ENCODE measurements at places on chromosomes 16 and 17.
A peak's percentile ranks its signal among the peaks of the same experiment; 100 is the strongest.

DNA sequence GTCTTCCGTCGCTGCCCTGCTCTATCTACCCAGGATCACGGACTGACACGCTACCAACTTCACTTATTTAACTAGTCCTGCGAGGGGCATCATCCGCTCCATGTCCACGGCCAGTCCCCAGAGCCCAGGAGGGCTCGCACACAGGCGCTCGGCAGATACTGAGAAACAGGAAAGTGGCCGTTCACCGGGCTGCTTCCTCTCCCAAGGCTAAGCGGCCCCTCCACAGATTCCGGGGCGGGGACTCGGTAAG lies 388 bp downstream of the OXLD1 start:
- no peak for DNase-seq

GRCh38 chr16:46713634-46714033 lies 24.2 kb downstream of the ORC6 start:
- DNase-seq: no peak

DNA sequence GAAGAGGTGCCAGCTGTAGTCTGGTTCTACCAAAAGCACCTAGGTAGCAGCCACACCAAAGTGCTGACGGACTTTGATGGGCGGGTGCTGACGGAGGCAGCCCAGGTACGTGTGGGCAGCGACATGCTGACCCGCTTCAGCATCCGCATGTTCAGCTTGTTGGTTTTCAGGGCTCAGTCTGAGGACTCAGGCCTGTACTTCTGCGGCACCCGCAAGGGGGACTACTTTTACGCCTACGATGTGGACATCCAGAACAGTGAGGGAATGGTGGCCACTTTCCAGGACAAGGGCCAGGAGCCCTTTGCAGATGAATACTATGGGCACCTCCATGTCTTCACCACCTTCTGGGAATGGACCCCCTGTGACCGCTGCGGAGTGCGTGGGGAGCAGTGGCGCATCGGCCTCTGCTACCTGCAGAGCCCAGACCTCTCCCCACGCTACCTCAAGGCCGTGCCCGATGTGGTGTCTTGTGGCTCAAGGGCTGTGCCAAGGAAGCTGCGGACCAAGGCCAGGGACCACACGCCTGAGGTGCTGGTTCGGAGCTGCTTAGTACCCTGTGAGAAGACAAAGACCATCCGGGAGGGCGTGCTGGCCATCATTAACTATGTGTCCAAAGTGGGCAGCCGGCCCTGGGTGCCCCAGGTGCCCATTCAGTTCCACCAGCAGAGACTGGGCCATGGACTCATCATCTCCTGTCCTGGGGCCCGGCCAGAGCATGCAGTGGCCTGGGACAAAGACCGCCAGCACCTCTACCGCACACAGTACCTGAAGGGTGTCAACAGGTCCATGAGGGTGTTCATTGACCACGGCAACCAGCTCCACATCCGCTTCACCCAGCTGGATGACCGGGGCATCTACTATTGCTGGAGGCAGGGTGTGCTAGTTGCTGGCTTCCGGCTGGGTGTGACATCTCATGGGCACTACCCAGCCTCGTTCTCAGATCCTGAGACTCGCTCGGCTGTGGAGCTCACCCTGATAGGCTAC lies 5.0 kb upstream of the EFTUD2 start:
- DNase-seq: no peak

- no peak for DNase-seq
These were observed 17.0 kb downstream of the BEAN1 start for GRCh38 chr16:66444049-66444481.

DNA sequence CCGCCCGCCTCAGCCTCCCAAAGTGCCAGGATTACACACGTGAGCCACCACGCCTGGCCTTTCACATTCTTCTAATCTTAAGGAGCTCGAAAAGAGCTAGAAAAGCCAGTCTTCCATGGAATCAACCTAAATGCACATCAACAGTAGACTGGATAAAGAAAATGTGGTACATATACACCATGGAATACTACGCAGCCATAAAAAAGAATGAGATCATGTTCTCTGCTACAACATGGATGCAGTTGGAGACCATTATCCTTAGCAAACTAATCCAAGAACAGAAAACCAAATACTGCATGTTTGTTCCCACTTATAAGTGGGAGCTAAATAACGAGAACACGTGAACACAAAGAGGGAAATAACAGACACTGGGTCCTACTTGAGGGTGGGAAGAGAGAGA lies 3.1 kb downstream of the CTC1 start:
- no peak for DNase-seq

GRCh38 chr16:51418258-51418657 lies 267.2 kb upstream of the SALL1 start:
- no peak for DNase-seq

DNA sequence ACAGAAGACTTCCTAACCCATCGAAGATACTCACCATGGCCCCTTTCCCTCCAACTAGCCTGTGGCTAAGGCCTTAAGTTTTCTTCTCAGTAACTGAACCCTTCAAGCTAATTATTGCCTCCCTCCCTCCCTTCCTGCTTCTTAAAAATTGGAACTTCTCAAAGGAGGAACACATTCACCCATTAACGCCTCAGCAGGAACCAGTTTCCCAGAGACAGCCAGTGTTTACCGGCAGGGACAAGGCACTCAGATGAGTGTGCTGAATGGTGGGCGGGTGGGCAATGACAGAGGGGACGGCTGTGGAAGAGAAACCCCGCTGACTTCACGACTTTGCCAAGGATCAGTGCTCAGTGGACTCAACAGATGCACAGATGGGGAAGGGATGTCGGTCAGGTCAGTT lies 20.3 kb downstream of the PITPNA start:
- no peak for DNase-seq

GRCh38 chr17:27677191-27677590 lies 46.2 kb downstream of the LGALS9 start:
- DNase-seq: no peak

DNA sequence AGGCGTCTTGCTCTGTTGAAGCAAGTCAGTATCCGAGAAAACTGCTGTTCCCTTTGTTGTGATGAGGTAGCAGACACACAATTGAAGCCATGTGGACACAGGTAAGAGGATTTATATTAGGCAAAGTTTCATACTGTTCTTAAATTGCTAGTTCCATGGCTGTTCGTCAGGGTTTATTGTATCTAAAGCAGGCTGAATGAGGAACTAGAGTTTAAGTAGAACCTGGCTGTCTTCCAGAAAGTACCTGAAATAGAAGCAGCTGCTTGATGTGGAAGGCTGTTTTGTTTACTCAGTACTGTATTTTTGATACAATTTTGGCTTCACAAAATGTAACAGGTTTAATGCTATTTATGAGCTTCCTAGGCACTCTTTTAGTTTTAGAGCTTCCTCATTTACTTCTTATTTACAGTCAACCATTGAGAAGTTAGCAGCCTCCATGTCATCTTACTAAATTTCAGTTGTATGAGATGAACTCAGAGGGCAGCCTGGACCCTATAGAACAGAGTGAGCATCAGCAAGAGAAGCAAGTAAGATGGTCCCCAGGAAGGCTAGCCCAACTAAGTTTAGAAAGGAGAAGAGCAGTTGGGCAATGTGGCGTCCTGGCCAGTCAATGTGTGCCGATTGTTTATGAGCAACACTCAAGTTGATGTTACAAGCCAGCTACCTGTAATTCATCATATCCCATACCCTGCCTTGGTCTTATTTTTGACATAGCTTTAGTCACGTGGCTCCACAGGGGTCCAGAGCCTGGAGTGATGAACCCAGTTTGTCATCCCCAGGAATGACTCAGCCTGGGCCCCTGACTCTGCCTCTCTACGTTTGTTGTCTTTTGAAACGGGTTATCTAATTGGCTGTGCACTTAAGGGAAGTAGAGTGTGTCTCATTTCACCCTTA lies 9.7 kb upstream of the ARL2BP start:
- DNase-seq: no peak

DNA sequence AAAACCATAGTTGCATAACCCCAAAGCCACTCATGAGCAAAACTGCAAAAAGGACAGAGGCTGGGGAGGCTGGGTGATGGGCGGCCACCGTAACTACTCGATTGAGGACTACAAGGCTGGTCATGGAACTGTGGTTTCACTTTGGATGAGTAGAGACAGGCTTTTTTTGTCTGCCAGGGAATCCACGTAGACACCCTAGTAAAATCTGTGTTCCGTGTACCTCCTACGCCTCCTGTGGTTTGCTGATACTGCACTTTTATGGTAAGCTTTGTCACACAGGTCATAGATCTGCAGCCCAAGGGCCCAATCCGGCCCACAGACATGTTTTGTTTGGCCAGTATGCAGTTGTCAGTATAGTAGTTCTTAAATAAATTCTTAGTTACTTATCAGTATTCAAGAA lies 2.2 kb upstream of the TLCD3B start:
- DNase-seq: no peak

- no peak for DNase-seq
These were observed 47.2 kb upstream of the ICAM2 start for GRCh38 chr17:64067657-64068056.

- no peak for DNase-seq
These were observed 15.5 kb downstream of the MYO15B start for GRCh38 chr17:75603123-75603522.

DNA sequence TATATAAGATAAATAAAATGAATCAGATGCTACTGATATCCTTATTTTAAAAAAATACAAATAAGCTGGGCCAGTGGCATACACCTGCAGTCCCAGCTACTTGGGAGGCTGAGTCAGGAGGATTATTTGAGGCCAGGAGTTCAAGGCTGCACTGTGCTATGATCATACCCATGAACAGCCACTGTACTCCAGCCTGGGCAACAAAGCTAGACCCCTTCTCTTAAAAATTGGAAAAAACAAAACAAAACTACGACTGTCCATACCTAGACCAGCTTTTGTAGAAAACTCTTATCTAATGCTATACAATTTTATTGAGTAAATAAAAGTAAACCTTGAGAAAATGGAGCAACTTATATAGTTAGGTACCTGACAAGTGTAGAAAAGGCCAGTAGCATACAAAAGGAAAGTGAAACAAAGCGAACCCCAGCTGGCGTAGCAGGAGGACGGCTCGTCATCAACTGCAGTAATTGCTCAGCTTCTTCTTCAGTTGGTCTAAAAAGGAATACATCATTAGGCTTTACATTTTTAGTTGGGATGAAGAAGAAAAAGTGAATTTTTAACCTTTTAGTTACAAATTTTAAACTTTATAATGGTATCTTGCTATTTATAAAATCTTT lies 23.6 kb downstream of the INTS2 start:
- DNase-seq: no peak

- DNase-seq: peak; percentile 31
These were observed at the start of gene GNAO1 for GRCh38 chr16:56191156-56191815. Gene GNAO1, plus strand, starts transcription at chr16:56191489. Its CDS starts 747 bp downstream, at chr16:56192236.

GRCh38 chr16:67177743-67178699 lies 5.7 kb downstream of the MATCAP1 start:
- DNase-seq: no peak

DNA sequence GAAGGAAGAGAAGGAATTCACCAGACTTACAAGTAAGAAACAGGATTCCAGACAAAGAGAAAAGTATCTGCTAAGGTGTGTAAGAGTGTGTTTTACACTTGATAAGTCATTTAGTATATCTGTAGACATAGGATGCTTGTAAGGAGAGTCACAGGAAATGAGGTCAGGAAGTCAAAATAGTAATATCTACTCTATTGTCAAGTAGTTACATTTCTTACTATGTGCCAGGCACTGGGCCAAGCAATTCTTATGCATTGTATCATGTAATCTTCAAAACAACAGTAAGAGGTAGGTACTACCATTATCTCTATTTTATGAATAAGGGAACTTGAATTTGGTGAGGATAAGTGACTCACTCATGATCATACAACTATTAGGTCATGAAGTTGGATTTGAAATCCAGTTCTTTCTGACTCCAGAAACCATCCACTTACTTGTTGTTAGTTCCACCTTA lies 129.1 kb downstream of the SNX11 start:
- no peak for DNase-seq

GRCh38 chr17:81916234-81917001 lies 1.6 kb downstream of the SIRT7 start:
- DNase-seq: no peak

- peak; percentile 24 for DNase-seq
These were observed 164.4 kb upstream of the GSE1 start for GRCh38 chr16:85448557-85449190.

DNA sequence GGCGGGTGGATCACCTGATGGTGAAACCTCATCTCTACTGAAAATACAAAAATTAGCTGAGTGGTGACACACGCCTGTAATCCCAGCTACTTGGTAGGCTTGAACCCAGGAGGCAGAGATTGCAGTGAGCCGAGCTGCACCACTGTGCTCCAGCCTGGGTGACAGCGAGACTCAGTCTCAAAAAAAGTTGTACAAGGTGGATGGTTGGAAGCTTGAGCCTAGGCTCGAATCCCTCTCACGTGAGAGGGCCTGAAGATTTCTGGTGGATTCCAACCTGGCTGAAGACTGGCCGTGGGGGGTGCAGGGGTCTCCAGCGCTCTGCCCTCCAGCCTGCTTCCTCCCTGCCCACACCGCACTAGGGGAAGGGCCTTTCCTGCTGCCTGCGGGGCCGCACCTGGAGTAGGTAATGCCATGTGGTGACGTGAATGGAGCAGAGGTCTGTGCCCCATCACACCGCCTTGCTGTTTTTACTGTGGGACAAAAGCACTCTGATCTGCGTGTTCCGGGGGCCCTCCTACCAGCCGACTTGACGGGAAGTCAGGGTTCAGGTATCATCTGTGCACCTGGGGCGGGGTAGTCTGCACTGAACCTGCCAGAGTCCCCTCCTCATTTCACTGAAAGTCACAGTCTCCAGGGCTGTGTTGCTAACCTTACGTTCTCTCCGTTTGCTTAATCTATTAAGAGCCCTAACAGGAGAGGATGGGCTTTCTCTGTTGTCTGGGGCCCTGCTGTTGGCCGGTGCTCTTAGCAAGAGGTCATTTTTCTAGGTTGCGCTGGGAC lies 4.2 kb downstream of the RPL13 start:
- DNase-seq: no peak

DNA sequence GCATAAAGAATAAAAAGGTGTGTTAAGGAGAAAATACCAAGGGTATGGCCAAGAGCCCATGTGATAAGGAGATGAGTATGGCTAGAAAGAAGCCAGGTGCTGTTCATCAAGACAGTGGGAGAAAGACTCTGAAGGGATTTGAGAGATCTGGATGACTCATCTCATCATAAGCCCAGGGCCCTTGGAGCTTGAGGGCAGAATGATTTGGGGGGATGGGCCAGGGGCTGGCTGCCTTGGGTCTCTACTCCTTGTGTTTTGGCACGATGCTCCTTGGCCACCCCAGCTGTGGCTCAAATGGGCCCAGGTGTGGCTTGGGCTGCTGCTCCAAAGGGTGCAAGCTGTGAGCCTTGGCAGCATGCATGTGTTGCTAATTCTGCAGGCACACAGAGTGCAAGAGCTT lies 14.5 kb upstream of the TNFRSF13B start:
- DNase-seq: no peak

DNA sequence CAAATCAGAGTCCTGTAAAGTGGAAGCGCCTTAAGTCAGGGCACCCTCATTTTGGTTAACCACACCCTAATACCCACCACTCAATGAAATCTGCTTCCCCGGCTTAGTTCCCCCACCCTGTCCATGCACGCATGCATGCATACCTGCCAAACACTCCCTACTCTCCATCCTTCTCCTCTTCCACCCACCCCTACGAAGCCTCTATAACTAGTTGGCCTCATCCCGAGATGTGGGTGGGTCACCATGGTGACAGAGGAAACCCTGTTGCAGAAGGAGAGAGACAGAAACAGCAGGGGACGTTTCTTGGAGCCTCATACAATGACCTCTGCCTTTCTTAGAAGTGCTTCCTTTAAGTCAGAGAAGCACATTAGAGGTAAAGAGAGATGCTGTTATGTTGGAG lies 46.8 kb upstream of the DNAH9 start:
- no peak for DNase-seq

GRCh38 chr17:78781104-78781892 lies 775 bp downstream of the CYTH1 start:
- peak; percentile 30 for DNase-seq

All from activated CD4-positive, alpha-beta T cell treated with anti-CD3 and anti-CD28 coated beads for 1 hour (primary cell).